ENCODE measurements at places on chromosomes 5 and 9.

DNA sequence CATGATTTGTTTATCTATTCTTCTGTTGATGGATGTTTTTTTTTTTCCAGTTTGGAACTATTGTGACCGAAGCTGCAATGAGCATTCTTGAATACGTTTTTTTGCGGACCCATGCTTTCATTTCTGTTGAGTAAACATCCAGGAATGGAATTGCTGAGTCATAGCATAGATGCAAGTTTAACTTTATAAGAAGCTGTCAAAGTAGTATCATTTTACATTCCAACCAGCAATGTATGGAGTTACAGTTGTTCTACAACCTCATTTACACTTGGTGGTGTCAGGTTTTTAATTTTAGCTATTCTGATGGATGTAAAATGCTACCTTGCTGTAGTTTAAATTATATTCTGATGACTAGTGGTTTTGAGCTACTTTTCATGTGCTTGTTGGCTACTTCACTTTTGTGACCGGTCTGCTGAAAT, 49.0 kb downstream of the NPR3 start:
- DNase-seq = no peak

- no peak for DNase-seq
Measured at GRCh38 chr9:135287627-135288026, 192.0 kb upstream of the PPP1R26 start.

DNA sequence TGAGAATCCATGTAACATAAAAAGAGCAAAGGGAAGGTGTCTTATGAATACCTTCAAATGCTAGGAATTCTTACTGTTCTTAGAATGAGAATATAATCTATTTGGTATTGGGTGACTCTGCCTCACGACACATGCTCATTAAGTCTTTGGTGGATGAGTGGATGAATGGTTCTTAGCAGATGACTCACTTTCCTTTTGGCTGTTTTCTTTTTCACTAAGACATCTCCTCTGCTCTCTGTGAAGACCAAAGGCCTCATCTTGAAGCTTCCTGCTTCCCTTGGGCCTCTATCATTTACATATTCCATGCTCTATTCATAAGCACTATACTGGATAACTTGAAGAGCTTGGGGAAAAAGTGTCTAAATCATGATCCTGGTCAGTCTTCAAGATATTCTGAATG, 468.1 kb downstream of the SPATA31D1 start:
- DNase-seq = no peak

- DNase-seq = no peak
Measured at GRCh38 chr5:94102849-94103248, 361.4 kb upstream of the POU5F2 start.

GRCh38 chr5:99644822-99645221, 716.0 kb upstream of the CHD1 start:
- DNase-seq = no peak

DNA sequence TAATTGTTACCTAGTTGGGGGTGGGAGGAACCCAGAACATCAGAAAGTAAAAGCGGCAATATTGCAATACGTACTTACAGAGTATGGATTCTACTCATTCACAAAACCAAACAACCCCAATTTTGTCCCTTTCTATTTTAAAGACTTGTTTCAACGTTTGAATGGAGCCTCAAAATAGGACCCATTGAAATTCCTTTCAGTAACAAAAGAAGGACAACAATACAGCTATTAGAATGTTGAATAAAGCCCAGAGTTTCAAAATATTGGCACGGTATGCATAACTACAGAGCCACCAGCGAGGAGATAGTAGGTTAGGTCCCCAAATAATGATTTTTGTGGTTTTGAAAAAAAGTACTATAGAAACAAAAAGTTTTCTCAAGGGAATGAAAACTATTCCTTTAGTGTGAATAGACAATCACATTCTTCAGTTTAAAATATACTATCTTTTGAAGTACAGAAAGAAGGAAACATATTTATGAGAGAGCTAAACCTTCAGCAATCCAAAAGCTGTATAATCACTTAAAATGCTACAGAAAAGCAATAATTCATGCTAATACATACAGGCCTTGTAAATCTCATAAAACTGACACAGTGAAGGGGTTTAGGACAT, 235.5 kb downstream of the RFX3 start:
- no peak for DNase-seq

DNA sequence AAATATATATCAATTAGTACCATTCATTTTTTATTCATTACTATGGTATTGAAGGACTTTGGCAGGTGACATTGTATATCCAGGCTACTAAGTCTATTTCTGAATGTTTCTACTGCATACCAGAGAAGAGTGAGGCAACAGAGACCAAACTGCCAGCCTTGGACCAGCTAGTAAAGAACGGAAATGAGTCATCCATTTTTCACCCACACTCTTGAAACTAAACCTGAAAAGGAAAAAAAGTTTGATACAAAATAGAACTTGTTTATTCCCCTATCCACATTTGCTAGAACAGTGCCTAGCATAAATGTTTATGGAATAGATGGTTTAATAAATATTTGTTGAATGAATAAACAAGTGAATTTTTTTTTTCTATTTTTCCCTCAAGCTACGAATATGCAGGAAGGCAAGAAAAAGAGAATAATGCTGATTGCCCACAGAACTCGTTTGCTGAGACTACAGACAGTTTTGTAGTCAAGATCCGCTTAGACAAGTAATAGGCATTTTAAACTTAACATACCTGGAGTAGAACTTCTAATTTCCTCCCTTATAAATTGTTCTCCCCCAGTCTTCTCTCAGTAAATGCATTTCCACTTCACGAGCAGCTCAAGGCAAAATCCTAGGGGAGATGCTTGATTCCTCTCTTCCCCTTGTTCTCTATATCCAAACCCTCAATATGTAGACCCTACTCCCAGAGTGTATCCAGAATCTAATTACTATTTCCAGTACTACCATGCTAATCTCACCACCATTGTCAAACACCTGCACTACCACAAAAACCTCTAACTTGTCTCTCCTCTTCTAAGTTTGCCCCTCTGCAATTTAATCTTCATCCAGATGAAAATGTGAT, 146.2 kb upstream of the RASA1 start:
- no peak for DNase-seq

DNA sequence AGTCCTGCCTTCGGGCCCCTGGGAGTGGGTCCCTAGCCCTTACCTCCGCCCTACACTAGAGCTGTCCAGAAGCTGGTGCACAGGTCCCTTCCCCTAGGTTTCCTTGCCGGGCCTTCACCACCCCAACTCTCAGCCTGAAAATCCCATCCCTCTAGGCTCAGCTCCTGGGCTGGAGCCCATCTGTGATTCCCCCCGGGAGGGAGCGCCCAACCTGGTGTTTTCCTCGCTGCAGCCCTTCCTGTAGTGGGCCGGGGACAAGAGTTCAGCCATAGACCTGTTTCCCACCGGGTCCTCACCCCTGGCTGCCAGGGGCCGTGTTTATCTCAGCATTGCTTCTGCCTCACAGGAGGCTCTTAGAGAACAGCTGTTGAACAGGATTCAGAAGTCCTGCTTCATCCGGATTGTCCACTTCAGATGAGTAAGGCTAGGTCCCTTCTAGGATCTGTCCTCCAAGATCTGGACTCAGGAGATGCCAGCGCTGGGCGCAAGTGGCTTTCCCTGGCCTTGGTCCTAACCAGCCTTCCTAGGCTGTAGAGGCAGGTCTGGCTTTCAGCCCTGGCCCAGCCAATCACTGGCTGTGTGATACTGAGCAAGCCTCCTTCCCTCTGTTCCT, 965 bp downstream of the GLIPR2 start:
- DNase-seq = no peak

DNA sequence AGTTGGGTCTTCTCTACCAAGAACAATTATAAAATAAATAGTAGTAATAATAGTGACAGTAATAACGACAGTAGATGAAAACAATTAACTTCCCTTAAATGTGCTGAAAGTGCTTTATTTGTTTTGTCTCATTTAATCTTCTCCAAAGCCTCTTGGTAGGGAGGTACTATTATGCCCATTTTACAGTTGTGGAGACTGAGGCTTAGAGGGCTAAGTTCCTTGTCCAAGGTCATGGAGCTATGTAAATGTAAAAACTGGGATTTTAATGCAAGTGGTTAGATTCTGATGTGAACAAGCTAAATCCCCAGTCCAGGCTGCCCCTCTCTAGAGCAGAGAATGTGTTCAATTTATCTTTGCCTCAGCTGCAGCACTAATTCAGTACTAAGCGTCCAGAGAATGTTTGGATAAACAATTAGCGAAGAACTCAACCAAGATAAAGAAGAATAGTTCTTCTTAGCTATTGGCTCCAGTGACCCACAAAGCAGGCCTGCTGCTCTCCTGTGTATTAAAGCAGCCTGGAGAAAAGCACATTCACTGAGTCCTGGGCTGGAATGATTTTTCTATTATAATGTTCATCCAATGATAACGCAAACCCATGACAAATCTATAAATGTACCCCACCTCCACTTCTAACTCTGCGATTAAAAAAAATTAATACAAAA, 68.8 kb downstream of the NPR3 start:
- DNase-seq = no peak

- DNase-seq = no peak
Measured at GRCh38 chr5:56588636-56589480, 226.5 kb upstream of the MAP3K1 start.

DNA sequence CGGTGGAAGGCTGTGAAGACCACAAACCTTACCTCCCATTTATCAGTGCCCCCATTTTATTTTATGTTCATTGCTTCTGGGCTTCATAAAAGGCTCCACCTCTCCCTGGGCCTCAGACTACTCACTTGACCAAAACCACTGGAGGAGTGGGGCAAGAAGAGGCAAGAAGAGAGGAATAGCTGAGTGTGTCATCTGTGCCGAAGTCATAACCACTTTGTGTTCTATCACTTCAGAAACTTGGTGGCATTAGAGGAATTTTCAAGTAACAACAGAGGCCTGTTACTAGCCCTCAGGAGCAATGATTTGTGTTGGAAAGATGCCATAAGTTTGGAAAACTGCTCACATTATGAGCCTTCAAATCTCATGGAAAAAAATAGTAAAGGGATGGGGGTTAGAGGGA, 88.7 kb upstream of the PIK3R1 start:
- no peak for DNase-seq

DNA sequence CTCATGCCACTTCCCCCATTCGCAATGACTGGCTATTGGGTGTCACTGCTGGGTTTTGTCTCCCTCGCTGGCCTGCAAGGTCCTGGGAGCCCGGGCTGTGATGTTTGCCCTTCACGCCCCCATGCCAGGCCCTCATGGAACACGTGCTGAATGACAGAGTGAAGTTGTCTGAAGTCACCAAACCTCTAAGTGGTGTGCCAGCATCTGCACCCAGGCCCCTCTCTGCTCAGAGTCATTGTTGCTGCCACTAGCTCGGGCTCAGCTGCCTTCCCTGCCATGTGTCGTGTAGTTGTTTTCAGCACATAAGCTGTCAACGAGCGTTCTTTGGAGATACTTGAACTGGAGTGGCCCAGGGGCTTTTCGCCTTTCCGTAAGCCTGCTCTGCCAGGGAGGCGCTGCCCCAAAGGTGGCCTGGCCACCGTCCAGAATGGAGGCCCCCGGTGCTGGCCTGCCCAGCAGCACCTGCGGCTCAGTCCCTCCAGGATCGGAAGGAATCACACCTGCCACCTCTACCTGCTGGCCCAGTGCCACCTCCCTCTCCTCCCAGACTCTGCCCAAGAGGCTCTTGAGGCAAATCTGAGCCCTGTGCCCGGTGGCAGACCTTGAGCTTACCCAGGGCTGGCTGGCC, 250.1 kb downstream of the PBX3 start:
- DNase-seq = no peak

GRCh38 chr5:174903172-174903732, 178.9 kb downstream of the MSX2 start:
- DNase-seq = no peak

- no peak for DNase-seq
Measured at GRCh38 chr9:93477397-93477796, 24.0 kb upstream of the FAM120AOS start.

- no peak for DNase-seq
Measured at GRCh38 chr5:67004730-67005350, 191.8 kb downstream of the CD180 start.

- no peak for DNase-seq
Measured at GRCh38 chr5:584216-584615, 27.9 kb upstream of the CEP72 start.

- no peak for DNase-seq
Measured at GRCh38 chr5:144510845-144511579, 340.3 kb downstream of the KCTD16 start.

DNA sequence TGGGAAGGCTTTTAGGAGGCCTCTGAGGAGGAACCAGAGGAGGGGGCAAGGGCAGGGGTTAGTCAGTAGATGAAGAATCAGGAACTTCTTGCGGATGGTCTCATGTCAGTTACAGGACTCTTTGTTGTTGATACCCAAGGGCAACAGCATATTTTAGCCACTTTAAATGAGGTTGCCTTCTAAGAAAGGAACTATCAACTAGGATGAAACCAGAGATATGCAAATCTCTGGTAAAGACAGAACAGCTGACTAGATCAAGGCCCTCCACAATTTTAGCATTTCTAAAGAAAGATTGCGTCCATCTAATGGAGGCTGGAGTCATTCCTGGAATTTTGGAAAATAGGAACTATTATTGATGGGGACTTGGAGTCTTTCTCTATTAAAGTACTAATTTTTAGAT, 57.7 kb upstream of the KLF4 start:
- DNase-seq = no peak

DNA sequence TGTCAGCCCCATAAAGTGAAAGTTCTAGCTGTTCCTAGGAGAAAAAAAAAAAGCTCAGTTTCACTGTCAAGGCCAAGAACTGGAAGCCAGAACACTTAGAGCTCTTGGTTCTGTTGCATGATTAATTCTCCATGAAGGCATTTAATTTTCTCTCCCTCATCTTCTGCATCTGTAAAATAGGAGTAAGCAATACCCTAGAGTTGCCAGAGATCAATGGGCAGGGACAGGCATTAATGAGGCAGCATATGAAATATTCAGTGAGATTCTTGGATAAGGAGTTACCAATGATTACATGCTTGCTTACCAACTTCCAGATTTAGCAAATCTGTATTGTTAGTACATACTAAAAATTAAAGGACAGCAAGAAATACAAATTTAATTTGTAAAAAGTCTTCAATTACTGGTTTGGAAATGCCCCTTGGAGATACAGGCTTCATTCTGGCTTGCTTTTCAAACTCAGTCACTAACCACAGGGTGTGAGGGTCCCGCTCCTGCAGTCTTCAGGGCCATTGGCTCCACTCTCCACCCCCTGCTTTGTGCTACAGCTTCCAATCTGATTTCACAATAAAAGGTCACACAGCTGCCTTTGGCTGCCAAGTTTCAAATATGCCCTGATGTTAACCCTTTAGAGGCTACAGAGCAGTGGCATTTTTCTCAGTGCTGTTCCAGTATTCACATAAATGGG, 624.6 kb downstream of the BNC2 start:
- no peak for DNase-seq

DNA sequence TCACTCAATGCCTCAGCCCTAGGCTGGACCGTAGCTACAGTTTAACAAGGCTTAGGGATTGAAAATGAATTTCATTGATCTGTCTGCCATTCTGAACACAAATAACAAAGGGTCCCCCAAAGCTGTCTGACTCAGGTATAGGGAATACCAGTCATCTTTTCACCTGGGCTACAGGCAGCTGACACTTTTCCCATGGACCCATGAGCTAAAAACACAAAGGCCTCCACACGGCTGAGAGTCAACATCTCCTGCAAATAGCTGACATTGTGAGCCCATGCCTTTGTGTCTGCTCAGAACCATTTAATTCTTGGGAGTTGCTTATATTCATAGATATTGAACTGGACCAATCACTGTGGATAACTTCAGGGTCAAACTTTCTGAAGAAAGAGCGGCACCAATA, 121.1 kb upstream of the SLIT3 start:
- DNase-seq = no peak
